G401 (cell line): ENCODE measurements at places on chromosomes 16 and 17. TPM values are rescaled to one million over a fixed set of nuclear protein-coding genes. Genes with fewer than 3 reads are reported as not detected.

- DNase-seq, result no peak
These were observed 49.1 kb downstream of the ARHGAP17 start for GRCh38 chr16:24966031-24966430.

- DNase-seq, result no peak
These were observed 77.4 kb downstream of the ANKFN1 start for GRCh38 chr17:56230660-56231059.

- no peak for DNase-seq
These were observed 104.5 kb downstream of the SNX29 start for GRCh38 chr16:12081048-12081404.

KCNG4 gene
- not detected in 2 replicates for total RNA-seq
